ENCODE measurements at places on chromosomes 4 and X.

DNA sequence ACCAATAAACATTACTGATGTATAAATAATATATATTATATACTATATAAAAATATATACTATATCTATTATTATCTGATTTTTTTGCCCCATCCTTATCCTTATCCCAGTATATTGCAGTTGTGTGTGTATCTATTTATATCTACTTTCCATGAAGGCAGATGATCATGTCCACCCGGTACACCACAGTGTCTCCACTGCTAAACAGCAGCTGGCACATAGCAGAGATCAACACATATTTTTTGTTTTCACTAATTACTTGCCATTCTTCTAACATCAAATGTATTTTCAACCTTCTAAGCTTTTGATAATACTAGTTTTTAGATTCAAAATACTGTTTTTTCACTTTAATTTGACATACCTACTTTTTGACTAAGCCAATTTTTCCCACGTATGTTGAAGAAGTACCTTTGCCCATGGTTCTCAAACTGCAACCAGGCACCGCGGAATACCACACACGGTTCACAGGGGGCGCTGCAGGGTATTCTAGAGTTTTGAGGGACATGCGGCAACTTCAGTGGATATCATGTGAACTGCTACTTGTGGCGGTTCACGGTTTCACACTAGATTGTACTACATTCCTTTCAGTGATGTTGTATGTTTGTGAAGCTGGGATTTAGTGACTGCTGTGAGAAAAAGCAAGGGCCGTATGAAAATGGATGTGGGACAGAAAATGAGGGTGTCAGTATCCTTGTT, 182.5 kb upstream of the NPY2R start:
- DNase-seq, result no peak

DNA sequence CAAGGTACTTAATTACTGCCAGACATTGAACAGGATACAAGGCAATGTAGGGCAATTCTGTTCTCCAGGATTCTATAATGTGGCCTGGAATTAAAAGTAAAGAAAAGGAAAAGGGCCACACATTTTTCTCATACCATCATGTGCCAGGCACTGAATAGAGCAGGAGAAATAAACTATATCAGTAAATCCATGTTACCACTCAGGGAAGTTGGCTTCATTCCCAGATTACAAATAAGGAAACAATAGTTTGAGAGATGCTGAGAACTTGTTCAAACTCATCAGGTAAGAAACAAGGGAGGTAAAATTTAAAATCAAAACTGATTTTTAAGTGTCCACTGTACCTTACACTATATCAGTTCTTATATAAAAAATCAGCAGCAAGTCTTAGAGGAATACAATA, 645.0 kb upstream of the ATOH1 start:
- peak; percentile 16 for DNase-seq

GRCh38 chrX:64169988-64170387, 35.5 kb downstream of the AMER1 start:
- DNase-seq, result no peak

DNA sequence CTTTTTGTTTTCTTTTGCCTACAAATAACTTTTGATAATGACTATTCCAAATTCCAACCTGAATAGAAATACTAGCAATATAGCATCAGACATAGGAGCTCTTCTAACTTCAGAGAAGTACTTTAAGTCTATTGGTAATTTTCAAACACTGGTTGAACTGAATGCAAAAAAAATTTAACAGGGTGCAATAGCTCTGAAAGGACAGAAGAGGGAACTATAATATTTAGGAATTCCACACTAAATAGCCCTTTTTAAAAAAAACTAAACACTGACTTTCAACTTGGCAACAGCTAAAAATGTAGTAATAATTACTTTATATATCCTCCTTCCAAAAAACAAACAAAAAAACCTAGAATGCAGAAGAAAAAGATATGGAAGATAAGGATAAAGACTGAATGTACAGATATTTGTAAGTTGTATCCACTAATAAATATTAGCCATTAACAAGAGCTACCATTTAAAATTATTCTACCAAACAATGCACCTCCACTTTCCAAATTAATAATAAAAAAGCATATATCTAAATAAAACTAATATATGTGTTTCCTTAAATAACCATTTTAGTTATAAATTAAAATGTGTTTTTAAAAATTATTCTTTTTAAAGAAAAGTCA, 81.4 kb downstream of the FBXW7 start:
- DNase-seq, result peak; percentile 3

- no peak for DNase-seq
Observed at GRCh38 chrX:13518126-13518525, 51.3 kb upstream of the EGFL6 start.

GRCh38 chr4:61468024-61468720, 268.0 kb downstream of the ADGRL3 start:
- no peak for DNase-seq

DNA sequence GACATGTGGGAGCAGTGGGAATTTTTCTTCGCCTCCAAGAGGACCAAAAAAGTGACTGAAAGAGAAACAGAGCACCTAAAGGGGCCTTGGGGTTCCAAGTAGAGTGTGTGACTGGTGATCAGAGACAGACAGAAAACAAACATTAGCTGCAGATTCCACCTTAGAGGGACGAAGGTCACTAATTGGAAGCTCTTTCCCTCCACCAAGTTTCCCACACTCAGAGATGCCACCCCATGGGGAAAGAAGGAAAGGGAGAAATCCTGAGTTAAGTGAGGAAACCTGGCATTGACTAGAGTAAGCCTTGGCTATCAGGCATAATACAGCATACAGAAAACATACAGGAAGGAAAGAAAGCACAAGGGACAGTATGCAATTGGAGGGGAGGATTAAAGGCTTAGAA, 90.9 kb downstream of the HNRNPD start:
- DNase-seq, result no peak

DNA sequence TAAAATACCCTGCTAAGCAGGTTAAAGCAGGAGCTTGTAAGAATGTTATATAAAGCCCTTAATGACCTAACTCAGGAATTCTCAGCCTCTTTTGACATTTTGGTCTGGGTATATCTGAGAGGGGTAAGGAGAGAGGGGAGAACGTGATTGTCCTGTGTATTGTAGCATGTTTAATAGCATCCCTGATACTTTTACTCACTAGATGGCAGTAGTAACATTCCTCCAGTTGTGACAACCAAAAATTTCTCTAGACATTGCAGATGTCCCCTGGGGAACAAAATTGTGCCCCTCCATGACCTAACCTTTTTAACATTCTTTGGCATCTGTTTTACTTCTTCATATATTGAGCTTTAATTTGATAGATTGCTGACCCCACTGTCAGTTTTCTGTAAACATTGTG, 17.9 kb downstream of the SMARCA5 start:
- DNase-seq, result no peak

DNA sequence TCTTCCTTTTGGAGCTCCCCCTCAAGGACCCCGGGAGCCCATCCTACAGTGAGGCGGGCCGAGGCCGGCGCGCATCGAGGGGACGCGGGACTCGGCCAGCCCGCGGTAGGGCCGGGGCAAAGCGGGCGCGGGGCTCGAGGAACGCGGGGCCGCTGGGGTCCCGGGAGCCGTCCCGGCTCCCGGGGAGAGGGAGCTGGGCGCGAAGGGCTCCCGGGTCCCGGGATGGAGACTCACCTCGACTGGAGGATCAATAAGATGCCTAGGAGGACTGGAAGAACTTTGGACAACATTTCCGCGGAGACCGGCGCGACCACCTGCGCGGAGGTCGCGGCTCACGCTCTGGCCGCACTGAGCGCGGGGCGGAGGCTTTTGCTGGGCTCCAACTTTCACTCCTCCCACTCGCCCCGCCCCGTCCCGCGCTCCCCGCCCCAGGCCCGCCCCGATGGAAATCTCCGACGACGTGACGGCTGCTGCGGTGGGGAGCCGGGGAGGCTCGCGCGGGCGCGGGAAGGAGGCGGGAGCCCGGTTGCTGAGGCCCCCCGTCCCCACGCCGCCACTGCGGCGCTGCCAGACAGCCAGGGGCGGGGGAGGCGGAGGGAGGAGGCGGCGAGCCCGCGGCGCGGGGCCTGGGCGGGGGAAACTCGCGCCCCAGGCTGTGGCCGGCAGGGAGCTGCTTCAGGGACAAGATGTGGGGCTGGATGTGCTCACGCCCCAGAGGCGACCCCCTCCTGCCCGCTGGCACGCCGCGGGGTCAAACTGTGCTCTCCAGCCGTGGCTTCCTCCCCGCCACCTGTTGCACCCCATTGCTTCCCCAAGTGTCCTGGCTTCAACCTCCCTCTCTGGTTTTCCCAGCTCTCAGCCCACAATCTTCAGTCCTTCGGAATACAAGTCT, at the start of gene GABRE:
TSS of gene GABRE (minus strand) at position 341 of the 892 bp plus-strand sequence. CDS start at position 290, 51 bp downstream.
- peak; percentile 34 for DNase-seq

DNA sequence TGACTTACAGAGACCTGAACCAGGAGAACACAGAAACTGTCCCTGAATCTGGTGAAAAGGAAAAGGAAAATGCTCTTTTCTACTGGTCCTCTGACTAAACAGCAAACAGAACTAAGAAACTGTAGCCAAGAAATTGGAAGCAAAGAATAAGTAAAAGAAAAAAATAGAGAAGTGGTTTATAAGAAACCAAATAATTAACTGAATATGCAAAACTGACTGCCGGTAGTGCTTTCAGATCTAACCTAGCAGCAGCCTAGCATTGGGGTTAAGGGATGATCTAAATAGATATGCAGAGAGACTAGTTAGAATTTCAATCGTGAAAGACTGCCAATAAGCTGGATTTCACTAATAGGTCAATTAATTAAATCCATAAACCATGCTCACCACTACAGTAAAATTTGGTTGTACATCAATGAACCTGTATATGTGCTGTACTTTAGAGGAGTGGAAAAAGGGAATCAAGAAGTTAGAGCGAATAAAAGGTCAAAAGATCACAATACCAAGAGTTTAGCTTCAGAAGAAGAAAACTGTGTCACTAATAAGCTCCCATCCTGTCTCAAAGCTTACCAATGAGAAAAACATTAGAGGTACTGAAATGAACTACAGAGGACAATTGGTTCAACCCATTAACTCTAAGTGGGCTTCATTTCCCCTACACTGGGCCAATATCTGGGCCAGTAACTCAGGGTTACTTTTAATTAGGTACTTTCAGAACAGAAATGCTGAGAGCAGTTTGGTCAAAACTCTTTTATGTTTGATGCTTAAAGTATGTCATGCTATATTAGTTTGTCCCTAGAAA, 53.6 kb downstream of the KLHL13 start:
- no peak for DNase-seq

DNA sequence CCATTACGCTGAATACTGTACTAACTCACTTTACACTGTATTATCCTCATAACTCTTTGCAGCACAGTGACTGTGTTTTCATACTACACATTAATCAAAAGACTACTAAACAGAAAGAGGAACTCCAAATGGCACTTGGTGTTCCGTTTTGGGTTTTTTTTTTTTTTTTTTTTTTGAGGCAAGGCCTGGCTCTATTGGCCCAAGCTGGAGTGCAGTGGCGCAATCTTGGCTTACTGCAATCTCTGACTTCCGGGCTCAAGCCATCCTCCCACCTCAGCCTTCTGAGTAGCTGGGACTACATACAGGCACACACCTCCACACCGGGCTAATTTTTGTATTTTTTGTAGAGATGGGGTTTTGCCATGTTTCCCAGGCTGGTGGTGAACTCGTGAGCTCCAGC, 10.7 kb downstream of the KLHL8 start:
- no peak for DNase-seq

- no peak for DNase-seq
Observed at GRCh38 chr4:63817196-63817865, 591.9 kb downstream of the TECRL start.

GRCh38 chr4:171956678-171957077, 143.5 kb downstream of the GALNTL6 start:
- DNase-seq, result no peak

DNA sequence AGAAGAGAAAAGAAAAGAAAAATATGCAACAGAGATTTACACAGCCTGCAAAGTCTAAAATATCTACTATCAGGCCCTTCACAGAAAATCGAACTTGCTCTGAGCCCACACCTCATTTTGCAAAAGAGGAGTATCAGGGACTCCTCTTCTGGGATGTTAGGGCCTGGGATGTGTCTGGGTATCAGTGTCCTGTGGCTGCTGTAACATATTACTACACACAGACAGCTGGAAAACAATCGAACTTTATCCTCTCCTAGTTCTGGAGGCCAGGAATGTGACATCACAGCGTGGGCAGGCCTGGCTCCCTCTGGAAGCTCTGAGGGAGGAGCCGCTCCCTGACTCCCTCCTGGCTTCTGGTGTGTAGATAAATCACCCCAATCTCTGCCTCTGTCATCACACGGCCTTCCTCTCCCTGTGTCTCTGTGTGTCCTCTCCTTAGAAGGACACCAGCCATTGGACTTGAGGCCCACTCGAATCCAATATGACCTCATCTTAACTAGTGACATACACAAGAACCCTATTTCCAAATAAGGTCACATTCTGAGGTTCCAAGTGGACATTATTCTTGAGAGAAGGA, 52.9 kb downstream of the PPP2R2C start:
- no peak for DNase-seq

DNA sequence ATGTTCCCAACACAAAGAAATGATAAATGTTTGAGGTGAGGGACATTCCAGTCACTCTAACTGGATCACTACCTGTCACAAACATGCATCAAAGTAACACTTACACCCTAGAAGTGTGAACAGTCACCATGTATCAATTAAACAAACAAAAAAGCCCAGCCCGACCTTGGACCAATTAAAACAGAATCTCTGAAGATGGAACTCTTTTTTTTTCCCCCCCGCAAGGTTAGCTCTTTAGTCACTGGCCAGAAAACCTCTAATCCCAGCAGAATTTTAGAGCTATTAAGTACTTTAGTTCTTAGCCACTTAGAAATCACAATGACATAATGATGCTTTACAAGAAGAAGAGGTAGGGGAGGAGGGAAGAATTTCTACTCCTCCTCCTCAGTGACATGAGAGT, 154.5 kb downstream of the PALLD start:
- DNase-seq, result no peak

GRCh38 chr4:180532691-180533090, 1710.5 kb upstream of the TENM3 start:
- DNase-seq, result no peak

- DNase-seq, result no peak
Observed at GRCh38 chrX:20063153-20063552, 53.6 kb downstream of the MAP7D2 start.

DNA sequence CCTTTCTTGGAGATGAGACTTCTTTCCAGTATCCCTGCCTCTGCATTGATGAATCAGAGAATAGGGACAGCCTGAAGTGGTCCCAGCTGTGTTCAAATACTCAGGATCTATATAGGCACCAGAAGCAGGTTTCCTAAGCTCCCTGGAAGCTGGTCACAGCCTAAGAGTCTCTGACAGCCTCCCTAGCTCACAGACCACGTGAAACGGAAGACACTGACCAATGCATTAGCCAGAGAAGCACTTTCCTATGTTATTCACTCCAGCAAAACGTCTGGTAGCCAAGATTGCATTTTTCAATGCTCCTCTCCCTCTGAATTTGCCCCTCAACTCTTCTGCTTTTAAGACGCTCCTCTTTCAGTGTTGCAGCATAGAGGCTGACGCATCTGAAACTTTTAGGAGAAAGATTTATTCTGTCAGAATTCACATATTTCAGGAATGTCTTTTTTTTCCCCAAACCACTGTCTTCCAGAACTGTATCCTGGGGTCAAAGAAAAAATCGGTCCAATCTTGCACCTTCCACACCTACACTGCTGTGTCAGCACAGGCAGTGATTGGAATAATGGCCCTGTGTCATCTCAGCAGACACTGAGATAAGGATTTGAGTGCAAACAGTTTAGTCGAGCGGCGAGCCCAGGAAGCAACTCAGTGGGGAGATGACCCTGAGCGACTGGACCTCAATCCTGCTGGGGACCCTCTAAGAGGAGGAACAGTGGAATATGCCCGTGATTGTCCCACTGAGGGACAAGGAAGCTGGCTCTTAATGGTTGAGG, 109.4 kb downstream of the SMIM20 start:
- DNase-seq, result no peak

GRCh38 chr4:30642567-30642966, 77.6 kb upstream of the PCDH7 start:
- no peak for DNase-seq

- DNase-seq, result no peak
Observed at GRCh38 chr4:35166466-35166865, 1077.8 kb downstream of the ARAP2 start.

All from NCI-H774 (cell line).